ENCODE measurements at places on chromosomes 3 and 15. TPM values are rescaled to one million over a fixed set of nuclear protein-coding genes. Genes with fewer than 3 reads are reported as not detected.

Gene MST1R
- total RNA-seq = 113 TPM

Gene ZPLD1
- not detected for total RNA-seq

Gene ZWILCH
- total RNA-seq = 25.8 TPM

Gene TMC3
- total RNA-seq = not detected

Gene SUMF1
- 26.6 TPM for total RNA-seq

Gene SPINK8
- total RNA-seq = not detected

Gene LINGO1
- 15.6 TPM for total RNA-seq

Gene LYZL4
- not detected for total RNA-seq

Gene BCHE
- total RNA-seq = not detected

GRCh38 chr15:80785811-80786354, 6.7 kb downstream of the CEMIP start:
- DNase-seq = no peak

DNA sequence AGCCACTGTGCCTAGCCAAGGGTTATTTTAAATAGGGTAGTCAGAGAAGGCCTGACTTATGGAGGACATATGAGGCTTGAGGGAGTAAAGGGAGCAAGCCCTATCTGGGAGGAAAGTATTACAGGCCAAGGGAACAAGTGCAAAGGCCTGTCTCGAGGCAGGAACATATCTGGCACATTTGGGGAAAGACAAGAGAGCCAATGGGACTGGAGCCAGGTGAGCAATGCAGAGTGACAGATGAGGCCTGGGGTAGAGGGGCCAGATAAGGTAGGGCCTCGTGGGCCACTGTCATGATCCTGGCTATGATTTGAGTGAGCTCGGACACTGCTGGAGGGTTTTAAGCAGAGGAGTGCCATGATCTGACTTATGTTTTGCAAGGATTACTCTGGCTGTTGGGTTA, 43.8 kb downstream of the DCP1A start:
- DNase-seq = no peak

DNA sequence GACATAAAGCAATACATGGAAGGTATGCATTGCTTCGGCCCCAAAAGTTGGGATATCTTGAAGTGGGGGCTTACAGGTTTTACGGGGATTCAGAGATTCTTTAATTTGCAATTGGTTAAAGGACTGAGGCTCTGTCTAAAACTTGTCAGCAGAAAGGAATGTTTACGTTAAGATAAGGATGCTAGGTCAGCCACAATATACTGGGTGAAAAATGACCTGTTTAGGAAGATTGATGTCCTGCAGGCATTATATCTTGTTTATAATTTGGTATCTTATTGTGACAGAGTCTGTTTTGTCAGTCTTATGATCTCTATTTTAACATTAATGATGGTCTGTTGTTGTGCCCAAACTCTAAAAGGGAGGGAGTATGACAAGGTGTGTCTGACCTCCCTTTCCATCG, 15.3 kb upstream of the CCNDBP1 start:
- no peak for DNase-seq

DNA sequence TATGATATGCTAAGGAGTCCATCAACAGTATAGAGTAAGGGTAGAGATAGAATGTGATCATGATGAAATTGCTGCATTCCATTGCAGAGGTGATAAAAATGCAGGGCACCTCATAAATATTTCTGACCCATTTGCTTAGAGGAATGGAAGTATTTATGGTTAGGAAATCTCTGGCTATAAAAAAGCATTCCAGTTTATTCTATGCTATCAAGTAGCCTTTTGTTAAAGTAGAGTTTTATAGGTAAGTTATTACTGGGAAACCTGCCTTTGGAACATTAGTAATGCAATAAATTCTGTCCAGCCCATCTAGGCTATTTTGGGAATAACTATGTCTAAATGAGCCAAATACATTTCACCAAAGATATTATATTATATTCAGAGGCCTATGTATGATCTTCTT, 19.8 kb upstream of the STRIT1 start:
- no peak for DNase-seq

DNA sequence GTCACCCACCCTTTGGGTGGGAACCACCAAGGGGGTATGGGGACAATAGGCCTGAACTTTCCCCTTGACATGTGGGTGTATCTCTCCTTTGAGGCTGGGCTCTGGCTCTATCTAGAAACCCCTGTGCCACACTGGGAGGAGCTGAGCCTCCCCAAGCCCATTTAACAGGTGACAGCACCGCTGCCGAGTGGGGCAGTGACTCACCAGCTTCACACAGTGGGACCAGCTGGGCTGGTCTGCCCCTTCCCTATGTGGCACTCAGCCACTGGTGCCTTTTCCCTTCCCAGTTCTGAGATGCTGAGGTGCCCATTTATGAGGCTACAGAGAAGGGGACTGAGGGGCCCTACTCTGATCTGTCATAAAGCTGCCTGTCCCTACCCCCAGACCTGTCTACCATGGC, 5.1 kb downstream of the PSTPIP1 start:
- no peak for DNase-seq

- no peak for DNase-seq
These were observed 179.6 kb downstream of the USP13 start for GRCh38 chr3:179832333-179832854.

- DNase-seq = no peak
These were observed 153.1 kb downstream of the VGLL3 start for GRCh38 chr3:86837871-86838270.

GRCh38 chr15:40807028-40807887, at the start of the genes DNAJC17 and ZFYVE19:
DNAJC17 (minus strand) TSS chr15:40807473; CDS start chr15:40807446, 27 bp downstream.
ZFYVE19 (plus strand) TSS chr15:40807089; CDS start chr15:40807590, 501 bp downstream.
- peak; percentile 93 for DNase-seq

DNA sequence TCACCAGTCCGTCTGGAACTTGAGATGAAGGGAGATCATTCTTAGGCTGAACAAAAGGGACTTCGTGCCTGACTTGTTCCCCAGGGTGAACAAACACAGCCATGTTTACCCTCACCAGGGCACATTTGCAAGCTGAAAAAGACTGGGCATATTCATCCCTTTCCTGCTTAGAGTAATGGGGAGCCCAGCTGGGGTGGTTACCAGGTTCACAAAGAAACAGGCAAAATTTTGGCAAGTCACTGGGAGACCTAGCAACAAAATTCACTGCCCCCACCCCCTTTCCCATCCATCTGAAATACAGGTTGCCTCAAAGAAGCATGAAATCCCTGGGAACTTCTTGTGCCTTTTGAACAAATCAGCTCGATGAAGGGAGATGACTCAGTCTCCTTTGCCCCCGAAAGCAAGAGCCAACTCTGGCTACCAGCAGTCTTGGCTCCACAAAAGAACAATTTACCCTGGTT, 775.0 kb downstream of the SQOR start:
- no peak for DNase-seq

DNA sequence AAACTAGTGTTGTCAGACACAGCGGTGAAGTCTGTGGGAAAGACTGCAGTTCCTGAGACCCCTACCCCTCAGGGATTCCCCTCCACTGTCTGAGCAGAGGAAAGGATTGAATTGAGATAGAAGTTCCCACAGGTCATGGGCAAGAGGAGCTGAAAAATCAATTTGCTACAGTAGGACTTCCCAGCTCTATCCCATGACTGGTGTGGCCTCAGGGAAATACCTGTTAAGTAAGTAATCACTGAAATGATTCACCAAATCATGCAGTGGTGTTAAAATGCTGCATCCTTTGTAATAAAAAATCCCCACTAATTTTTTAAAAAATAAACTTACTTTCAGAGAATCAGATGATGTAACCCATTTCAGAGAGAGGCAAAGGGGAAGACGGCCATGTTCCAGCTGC, 45.0 kb upstream of the SPRED1 start:
- no peak for DNase-seq

- no peak for DNase-seq
These were observed 18.4 kb upstream of the BUB1B start for GRCh38 chr15:40142428-40142827.

GRCh38 chr3:14472471-14473351, 67.4 kb downstream of the GRIP2 start:
- DNase-seq = peak; percentile 32

DNA sequence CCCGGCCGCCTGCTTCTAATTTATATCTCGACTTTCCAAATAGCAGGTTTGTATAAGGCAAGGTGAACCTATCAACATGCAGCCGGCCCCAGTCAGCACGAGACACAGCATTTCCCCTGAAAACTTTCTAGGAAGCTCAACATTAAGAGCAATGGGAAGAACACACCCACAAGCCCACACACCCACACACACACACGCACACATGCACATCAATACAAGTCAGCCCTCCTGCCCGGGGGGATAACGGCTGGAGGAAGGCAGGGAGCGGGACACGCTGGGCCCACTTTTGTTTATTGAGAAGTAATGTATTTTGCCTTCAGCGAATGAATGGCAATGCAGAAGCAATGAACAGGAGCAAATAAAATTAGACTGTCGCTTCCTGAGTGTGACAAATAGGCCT, 83.5 kb downstream of the PCSK6 start:
- no peak for DNase-seq

- DNase-seq = no peak
These were observed 14.9 kb downstream of the PSTPIP1 start for GRCh38 chr15:77009646-77010311.

- no peak for DNase-seq
These were observed 311.4 kb downstream of the EPHB1 start for GRCh38 chr3:135106445-135106844.

- DNase-seq = peak; percentile 6
These were observed 9.8 kb upstream of the PRR23E start for GRCh38 chr3:127182848-127183714.
